Right ventricle myocardium inferior (tissue), 1 donor: ENCODE measurements at places on chromosomes 16 and 17. TPM values are rescaled to one million over a fixed set of nuclear protein-coding genes. Genes with fewer than 3 reads are reported as not detected.

DNA sequence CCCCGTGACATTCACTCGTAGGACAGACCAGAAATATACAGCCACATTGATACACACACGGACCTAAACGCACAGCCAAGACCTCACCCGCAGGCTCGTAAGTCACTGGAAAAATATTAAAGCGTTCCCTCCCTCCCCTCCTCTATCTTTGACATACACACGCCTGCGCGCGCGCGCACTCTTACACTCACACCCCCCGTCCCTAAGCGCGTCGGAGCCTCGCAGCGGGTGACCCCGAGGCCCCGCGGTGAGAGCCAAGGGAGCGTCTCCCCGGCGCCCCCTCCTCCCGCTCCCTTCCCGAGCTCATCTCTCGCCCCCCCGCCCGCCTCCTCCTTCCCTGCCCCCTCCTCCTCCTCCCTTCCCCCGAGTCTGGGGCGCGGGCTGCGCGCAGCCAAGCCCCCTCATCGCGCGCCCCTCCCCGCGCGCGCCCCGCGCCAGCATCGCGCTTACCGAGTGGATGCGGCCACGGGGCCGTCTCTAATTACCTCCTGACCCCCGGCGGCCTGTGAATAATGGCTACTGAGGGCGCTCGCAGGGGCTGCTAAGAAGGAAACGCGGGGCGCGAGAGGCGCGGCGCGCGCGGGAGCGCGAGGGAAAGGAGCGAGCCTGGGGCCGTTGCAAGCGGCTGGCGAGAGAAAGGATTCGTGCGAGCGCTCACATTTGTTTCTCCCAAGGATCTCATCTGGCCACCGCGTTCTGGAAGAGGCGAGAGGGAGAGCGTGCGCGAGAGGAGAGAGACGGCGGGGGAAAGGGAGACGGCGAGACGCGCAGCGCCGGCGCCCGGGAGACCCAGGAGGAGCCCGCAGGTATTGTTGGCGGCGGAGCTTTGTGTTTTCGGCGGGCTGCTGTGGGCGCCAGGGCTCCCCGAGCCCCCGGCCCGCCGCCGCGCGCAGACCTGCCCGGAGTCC lies 42.4 kb downstream of the RAI1 start:
- DNase-seq: no peak

GRCh38 chr17:79944251-79944812 lies 91.3 kb downstream of the TBC1D16 start:
- peak; percentile 40 for DNase-seq

ZFP1 gene
- total RNA-seq: 5.8 TPM

DNA sequence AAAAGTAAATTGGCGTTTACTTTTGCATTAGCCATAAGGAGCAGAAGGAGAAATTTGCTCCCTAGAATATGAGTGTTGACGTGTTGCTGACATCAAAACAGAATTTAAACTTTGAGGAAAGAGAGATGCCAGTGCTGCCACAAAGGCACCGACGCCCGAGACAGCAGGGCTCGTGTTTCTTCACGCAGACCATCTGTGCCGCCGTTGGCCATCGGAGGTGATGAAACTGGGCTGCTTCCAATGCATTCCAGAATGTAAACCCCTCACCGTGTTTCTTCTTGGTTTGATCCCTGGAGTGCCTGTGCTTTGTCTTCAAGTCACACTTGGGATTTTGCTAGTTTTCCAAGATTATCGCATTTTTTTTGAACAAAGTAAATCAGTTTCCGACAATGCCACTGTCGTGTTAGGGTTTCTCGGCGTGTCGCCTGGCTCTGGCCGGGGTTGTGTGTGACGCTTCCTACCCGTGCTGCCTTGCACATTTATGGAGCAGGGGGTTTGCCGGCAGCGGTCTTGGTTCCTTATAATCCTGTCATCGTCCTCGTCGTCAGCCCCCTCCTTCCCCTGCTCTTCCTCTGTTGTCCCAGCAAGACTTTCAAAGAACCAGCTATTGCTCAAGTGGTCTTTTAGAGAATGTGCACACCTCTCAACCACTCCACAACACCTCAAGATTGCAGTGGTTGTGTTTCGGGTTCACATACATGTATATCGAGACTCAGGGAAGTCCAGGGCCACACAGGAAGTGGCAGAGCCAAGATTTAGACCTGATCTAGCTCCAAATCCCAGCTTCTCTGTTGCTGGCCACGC lies 103.9 kb downstream of the METRNL start:
- DNase-seq: peak; percentile 27

DNA sequence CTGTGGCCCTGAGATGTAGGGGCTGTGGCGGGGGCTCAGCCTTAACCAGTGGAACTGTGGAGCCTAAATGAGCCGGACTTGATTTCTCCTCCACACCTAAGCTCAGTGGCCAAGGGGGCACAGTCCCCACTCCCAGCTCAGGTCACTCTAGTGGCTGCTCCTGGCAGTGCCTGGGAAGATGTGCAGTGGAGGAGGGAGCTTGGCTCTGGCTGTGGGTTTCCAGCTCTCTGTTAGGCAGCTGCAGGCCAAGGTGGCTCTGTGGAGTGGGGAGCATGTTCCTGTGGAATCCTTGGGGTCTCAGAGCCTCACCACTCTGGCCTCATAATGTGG lies 76.3 kb downstream of the AMFR start:
- DNase-seq: no peak

GRCh38 chr17:2136241-2136640 lies 81.3 kb downstream of the HIC1 start:
- no peak for DNase-seq
